ENCODE measurements at places on chromosomes 12 and 14.

DNA sequence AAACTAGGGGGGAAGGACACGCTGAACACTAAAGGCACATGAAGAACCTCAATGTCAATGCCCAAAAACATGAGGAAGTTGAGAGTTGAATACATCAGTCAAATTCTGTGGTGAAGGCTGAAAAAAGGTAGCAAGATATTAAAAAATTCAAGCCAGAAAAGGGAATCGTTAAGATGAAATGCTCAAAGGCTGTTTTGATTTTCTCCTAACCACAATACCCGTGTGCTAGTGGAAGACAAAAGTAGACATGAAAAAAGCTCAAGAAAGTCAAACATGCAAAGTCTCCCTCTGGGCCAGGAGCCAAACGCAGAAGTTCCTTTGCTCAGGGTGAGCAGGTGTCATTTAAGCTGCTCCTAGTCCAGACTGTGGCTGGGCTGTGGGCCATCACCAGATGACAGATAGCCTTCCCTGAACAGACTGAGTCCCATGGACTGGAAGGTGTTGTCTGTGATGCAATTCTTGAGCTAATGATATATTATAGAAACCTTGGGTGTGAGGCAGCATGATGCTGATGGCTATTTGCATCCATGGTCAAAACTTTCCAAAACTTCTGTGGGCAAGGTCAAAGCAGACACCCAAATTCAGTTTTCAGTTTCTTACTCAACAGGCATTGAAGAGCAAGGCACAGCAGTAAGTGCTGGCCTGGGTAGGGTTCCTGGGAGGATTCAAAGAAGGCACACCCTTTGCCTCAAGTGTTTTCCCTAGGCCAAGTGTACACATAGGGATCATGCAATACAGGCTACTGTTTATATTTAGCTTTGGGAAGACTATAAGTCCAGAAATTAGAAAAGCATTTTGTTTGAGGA, 81.6 kb downstream of the MYRFL start:
- DNase-seq = no peak

- no peak for DNase-seq
These were observed 5.5 kb upstream of the HOXC11 start for GRCh38 chr12:53967421-53967925.

DNA sequence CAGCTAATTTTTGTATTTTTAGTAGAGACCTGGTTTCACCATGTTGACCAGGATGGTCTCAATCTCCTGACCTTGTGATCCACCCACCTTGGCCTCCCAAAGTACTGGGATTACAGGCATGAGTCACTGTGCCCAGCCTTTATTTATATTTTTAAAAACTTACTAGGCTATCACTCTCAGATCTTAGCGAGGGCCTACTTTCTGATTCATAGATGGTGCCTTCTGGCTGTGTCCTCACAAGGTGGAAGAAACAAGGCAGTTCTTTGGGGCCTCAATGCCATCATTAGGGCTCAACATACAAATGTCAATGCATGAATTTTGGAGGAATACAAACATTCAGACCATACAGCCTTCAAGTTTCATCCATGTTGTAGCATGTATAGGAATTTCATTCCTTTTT, 2.4 kb upstream of the DGLUCY start:
- DNase-seq = no peak

- no peak for DNase-seq
These were observed 376.2 kb downstream of the DPF3 start for GRCh38 chr14:72517736-72518135.

DNA sequence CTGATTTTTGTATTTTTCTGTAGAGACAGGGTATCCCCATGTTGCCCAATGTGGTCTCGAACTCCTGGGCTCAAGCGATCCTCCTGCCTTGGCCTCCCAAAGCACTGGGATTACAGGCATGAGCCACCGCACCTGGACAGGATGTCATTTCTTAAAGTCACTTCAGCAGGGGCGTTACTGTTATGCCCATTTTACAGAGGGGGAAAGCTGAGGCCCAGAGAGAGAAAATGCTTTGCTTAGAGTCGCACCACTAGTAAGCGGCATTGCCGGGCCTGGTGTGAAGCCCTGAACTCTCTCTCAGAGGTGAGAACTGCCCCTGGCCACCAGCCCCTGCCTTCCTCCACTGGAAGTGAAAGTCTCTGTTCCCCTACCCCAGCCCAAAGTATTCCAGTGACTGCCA, 207.0 kb downstream of the PHETA1 start:
- no peak for DNase-seq

GRCh38 chr12:2853626-2854025, 3.2 kb downstream of the TEX52 start:
- peak; percentile 93 for DNase-seq

DNA sequence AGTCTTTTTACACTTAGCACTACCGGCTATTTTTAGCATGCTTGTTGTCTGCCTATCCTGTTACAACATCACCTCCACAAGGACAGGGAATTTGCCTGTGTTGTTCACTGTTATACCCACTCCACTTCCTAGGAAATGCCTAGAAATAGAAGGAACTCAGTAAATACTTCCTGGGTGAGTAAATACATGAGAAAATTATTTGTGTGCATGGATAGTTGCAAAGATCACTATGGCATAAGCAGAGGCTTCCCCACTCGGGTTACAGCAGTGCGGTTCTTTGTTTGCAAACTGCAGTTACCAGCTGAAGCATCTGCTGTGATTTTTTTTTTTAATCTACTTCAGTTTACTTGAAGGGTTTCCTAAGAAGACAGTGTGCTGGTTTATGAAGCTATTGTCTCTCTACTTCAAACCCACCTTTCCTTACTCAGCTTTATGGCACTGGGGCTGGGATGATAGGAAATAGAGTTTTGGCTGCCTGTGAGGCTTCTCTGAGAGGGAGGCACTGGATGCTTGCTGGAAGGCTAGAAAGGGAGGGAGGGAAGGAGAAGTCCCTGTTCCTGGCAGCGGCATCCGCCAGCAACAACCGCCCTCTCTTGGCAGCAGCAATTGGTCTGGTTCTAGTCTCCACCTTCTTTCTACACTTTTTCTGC, 29.0 kb downstream of the PDE6H start:
- peak; percentile 77 for DNase-seq

- DNase-seq = peak; percentile 86
These were observed 60.6 kb downstream of the SLC25A47 start for GRCh38 chr14:100383727-100384158.

DNA sequence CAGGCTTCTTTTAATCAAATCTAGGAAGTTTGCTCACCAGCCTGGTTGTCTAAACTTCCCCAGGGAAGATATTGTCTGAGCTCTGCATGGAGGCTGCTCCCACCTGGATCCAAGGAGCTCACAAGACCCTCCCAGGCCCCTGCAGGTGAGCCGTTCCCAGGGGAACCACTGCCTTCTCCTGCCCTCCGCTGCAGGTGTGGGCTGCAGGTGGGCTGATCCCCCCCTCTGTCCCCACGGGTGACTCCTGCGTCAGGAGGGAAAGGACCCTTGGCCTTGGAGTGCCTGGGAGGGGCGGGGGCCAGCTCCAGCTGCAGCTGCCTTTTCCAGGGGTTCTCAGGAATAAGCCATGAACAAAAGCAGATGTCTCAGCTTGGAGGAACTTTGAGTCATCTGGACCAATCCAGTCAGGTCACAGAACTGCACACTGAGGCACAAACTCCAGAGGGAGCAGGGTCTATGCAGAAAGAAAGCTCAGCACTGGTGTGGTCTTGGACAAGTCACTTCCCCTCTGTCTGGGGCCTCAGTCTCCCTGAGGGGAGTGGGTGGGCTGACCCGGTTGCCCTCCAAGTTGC, 246.6 kb upstream of the RTL1 start:
- peak; percentile 67 for DNase-seq

DNA sequence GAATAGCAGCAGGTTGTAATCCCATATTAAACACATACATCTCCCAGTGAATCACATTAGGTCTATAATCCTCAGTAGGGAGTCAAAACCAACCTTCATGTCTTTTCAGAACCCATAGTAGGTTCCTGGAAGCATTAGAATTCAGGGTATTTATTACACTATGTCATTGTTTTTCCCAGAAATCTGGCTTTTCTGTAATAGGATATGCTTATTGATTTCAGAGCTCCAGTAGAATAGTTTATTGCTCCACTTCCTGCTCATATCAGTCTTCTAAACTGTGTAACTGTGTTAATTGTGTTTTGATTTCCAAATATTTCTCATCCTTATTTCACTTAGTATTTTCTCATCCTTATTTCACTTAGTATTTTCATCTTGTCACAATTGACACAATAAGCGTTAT, 268.0 kb downstream of the CCDC59 start:
- no peak for DNase-seq

DNA sequence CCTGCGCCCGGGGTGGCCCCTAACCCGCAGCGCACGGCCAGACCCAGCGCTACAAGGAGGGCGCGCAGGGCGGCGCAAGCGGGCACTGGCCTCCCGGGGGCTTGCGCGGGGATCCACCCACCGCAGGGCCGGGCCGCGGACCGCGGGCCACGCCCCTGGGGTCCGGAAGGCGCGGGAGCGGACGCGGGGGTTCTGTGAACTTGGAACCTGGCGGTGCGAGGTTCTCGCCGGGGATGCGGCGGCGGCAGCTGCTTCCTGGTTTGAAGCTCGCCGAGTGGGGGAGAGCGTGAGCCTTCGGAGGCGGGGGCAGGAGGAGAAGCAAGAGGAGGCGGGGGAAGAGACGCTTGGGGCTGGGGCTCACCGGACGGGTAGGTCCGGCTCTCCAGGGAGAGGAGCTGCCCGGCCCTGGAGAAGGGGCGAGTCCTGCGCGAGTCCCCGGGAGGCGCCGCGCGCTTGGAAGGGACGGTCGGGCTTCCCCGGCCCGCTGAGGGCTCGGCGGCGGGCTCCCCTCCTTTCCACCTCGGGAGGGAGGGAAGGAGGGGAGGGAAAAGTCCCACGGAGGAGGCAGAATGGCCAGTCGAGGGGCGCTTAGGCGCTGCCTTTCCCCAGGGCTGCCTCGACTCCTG, at the start of gene PRKCH:
Gene PRKCH (plus strand): TSS at position 195 of the 626 bp plus-strand sequence. CDS start 523 bp downstream, outside the sequence.
- DNase-seq = peak; percentile 65

DNA sequence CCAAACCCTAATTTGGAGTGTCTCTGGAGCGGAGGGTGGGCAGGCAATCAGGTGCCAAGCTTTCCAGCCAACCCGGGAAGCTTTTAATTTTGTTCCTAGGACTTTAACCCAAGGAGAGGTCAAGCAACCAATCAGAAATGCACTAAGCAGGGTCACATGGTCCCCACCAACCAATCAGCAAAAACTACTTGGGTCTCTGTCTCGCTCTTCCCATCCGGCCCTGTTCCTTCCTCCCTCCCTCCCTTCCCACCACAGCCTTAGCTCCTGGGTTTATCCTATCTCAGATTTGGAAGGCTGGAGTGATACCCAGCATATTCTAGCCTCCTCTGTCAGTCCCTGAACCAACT, 7.3 kb downstream of the HOXC5 start:
- DNase-seq = no peak

All from tongue (tissue), 3 donors.